Foreskin keratinocyte (primary cell): ENCODE measurements at places on chromosomes 12 and 14.
A peak's percentile ranks its signal among the peaks of the same experiment; 100 is the strongest.

GRCh38 chr12:29343022-29343799 is 37.8 kb downstream of the ERGIC2 start:
- no peak for DNase-seq

DNA sequence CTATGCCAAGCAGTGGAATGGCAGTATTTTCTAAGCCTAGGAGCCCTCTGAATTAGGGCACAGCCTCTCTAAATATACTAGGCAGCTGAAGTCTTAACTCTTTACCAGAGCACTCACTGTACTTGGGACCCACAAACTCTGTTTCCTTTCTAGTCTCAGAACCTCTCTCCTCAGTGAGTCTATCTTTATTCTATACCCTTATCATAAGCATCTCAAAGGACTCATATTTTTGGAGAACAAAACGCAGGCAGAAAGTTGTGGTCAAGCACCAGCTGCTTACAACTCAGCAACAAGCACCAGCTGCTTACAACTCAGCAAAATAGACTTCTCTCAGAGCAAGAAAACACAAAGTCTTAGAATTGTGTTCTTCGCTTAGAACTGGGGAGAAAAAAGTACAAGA is 993 bp downstream of the CCDC196 start:
- no peak for DNase-seq

- DNase-seq, result no peak
Measured at GRCh38 chr12:42570076-42570475, 19.5 kb downstream of the PRICKLE1 start.

GRCh38 chr14:44027397-44027796 is 479.7 kb downstream of the FSCB start:
- DNase-seq, result no peak

DNA sequence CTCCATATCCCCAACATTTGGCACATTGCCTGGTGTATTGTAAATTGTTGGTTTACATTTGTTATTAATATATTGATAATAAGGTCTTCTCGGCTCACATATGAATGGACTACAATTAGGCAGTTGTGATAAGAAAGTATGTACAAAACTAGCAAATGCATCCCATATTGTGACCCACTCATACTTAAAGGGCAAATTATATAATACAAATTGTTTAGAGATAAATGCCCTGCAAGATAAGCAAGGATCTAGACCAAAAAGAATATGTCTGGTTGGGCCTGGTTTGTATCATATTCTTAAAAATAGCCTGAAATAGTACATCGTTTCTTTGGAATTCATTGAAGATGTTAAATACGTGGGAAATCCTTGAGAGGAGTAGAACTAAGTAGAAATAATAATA is 151.3 kb downstream of the CNTN1 start:
- no peak for DNase-seq

- no peak for DNase-seq
Measured at GRCh38 chr12:113973109-113973904, 7.2 kb upstream of the RBM19 start.

- no peak for DNase-seq
Measured at GRCh38 chr12:34600592-34601462, 578.5 kb downstream of the ALG10 start.

- peak; percentile 32 for DNase-seq
Measured at GRCh38 chr14:86790408-86791364, 1202.3 kb downstream of the GALC start.

DNA sequence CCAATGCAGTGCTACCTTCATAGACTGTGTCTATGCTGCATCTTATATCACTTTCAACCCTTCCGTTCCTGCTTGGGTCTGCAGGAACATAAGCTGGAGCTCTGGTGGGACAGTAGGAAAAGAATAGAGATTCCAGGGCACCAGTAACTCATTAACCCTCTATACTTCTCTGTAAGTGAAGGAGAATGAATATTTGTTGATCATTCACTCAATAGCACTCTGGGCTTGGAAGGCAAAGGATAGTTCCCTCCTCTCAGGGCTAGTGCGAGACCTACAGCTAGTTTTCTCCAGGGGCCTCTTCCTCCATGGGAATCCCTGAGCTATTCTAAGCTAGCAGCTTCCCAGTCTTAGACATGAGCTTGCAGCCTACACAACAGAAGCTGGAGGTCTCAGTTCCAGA is 84.7 kb downstream of the BMP4 start:
- no peak for DNase-seq

DNA sequence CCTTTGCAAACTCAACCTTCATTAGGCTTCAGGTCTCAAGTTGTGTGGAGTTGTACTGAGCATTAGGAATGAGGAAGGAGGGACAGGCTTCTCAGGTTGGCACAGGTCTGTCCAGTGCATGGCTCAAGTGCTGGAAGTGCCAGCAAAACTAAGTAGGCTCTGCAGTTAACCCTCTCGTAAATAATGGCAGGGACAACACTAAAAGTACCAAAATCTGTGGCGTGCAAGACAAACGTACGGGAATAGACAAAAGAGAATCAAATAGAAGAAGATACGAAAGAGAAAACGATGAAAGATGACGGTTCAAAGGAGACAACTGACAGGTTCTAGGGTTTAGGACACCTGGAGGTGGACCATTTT is 612 bp downstream of the TRAPPC6B start:
- DNase-seq, result no peak

- no peak for DNase-seq
Measured at GRCh38 chr12:91633734-91634357, 451.2 kb upstream of the DCN start.

DNA sequence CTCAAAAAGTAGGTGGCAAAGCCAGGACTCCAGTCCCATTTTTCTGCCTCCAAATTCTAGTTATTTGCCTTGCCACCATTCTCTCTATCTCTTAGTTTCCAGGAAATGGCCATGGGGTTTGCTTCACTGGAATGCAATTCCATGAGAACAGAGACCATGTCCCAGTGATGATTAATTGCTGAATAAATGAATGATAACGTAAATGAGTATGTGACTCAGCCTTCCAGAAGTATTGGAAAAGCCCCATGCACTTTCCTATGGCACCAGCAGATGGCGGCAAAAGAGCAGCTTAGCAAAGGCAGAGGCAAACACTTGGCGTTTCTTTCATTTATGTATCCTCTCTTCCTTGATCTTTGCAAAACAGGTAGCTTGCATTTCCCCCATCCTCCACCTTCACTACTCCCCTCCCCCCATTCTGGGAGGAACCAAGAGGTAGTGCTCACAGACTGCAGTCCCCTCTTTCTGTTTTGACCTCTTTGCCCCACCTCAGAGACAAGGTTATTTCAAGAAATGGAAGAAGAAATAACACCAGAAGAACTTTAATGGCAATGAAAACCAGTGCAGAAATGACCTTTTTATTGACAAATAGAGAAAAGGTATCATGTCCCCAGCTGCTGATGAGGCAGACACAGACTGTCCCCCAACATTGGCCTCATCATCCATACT is 21.3 kb downstream of the TBX3 start:
- peak; percentile 88 for DNase-seq

GRCh38 chr12:107853479-107853878 is 79.0 kb downstream of the ASCL4 start:
- no peak for DNase-seq

- no peak for DNase-seq
Measured at GRCh38 chr12:3700861-3701260, 52.0 kb downstream of the CRACR2A start.

DNA sequence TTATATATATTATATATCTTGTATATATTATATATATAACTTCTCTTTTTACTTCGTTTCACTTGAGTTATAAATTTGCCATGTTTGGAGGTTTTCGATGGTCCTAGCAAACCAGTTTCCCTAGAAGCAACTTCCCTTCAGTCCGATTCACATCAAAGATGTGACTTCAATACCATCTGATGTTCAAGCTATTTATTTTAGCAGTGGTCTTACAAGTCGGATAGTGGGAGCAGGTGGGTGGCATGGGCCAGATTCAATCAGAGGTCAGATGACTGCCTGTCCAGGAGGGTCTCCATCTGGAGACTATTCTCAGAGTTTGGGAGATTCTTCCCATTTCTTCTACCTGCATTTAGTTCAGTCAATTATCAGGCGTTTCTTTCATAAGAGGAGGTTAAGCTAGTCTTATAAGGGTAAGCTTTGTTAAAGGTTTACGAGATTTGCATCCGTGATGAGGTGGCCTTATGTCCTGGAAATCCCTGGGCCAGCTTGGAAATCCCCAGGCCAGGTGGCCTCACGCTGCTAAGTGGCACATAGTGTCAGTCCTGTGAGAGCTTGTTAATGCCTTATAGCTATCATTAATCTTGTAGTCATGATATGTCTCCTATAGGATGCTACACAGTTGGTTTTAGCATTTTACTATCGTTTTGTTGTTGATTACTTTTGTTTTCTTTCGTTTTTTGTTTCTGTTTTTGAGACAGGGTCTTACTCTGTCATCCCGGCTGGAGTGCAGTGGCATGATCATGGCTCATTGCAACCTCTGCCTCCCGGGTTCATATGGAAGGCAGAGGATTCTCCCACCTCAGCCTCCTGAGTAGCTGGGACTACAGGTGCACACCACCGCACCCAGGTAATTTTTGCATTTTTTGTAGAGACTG is 145.8 kb downstream of the BICD1 start:
- no peak for DNase-seq
